ENCODE measurements at places on chromosomes 2 and 18.

DNA sequence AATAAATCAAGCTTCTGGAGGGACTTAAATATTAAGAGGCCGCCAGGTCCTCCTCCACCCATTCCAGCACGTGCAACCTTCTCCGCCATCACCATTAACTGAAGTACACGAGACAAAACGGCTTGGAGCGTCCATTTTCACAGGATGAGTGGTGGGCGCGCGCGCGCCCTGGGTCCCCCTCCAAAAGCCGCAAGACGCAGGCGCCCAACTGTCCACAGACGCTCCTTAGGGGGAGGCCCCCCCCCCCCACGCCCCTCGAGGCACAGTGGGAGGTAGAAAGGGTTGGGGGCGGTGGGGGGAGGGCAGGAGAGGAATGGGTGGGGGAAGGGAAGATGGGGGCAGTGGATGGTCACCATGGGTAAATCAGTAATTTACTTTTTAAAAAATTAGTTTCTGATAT is 10.5 kb upstream of the STAMBP start:
- no peak for DNase-seq

- DNase-seq, result no peak
Measured at GRCh38 chr2:101371636-101372035, 15.7 kb downstream of the CREG2 start.

DNA sequence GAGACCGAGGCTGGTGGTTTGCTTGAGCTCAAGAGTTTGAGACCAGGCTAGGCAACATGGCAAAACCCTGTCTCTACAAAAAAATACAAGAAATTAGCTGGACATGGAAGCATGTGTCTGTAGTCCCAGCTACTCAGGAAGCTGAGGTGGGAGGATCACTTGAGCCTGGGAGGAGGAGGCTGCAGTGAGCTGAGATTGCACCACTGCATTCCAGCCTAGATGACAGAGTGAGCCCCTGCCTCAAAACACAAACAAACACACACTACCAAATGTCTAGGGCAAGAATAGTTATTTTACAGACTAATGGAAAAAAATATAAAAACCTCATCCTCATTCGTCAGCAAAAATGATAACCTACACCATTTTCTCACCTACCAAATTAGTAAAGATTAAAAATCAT is 15.3 kb downstream of the BUB1 start:
- DNase-seq, result no peak

GRCh38 chr2:17901246-17901645 is 22.8 kb downstream of the KCNS3 start:
- DNase-seq, result no peak
